ENCODE measurements at places on chromosomes 3 and 15.

- no peak for DNase-seq
Measured at GRCh38 chr15:40332113-40332781, 8.5 kb downstream of the CCDC9B start.

- no peak for DNase-seq
Measured at GRCh38 chr15:26875476-26875850, 8.6 kb downstream of the GABRA5 start.

- no peak for DNase-seq
Measured at GRCh38 chr3:149188494-149188893, 33.1 kb downstream of the CP start.

DNA sequence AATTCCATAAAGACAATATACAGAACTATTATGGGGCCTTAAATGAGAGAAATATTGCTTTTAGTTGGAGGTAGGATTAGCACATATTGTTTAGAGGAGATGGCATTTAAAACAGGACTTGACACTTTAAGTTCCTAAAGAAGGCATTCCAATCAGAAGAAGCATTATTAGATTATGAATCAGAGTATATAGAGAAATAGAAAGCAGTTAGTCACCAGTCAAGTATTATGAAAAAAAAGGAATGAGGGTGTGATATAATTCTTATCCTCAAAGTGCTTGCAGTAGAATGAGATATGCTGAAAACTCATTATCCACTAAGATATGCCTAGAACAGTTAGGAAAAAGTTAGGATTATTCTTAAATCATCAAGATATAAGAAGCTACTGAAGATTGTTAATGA lies 456.2 kb downstream of the ZNF385D start:
- DNase-seq: no peak

- no peak for DNase-seq
Measured at GRCh38 chr3:12782172-12782815, 14.2 kb upstream of the CAND2 start.

GRCh38 chr3:104546301-104546700 lies 820.4 kb upstream of the ALCAM start:
- no peak for DNase-seq

GRCh38 chr15:70220490-70221096 lies 122.9 kb upstream of the TLE3 start:
- DNase-seq: no peak

GRCh38 chr3:48470286-48470685 lies 23.7 kb downstream of the ATRIP start:
- DNase-seq: no peak

DNA sequence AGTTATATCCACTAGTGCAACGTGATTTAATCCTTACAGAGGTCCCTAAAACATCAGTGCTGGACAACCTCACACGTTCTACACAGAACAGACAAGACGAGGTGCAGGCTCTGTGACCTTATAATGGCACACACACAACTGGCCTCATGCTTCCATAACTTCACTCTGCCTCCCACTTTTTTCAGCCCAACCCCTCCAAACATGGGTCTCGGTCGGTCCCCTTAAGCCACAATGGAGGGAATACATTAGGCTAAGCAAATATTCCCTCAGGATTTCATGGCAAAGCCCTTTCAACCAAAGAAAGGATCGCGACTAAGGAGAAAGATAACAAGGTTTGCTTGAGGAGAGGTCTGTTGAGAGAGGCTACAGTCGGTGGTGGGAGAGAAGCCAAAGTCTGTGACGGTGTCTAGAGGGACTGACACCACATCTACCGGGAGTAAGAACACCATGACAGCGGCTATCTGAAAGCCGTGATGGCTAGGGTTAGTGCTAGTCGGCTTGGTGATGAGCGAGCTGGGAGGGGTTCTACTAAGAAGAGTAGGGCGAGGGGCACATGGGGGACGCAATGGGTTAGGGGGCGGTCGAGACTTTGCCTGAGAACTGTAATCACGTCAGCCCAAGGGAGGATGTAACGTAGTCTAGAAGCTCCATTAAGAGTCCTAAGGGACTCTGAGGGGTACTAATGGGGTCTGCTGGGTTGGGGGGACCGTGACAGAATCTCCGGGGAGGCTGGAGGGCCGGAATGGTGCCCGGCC lies 1.0 kb downstream of the MYO9A start:
- DNase-seq: peak; percentile 46

- DNase-seq: no peak
Measured at GRCh38 chr3:28103861-28104260, 137.6 kb upstream of the CMC1 start.

DNA sequence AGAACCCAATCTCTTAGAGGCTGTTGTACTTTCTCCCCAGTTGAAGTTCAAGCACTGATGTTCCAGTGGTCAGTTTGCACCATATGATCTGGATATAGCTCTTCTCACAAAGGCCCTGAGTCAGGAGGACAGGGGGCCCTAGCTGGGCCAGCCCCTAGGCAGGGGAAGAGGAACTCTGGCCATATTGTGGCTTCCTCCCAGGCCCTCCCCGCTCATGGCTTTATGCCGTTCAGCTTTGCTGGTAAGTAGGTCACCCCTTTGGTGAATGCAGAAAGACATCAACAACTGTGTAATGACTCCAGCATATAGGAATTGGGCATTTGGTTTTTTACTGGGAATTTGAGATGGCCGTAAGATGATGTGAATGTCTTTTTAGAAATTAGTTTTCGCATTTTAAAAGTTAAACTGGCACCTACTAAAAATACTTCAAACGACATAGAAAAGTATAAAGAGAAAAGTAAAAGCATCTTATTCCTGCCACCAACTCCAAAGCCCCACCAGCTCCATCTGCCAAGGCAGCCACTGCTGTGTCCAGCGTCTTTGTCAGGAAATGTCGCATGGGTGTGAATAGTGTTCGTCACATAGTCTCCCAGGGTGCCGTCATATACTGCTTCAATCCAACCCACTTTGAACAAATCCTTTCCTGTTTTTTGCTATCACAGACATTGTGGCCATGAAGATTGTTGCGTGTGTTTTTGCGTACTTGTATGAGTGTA lies 25.3 kb downstream of the CCR9 start:
- no peak for DNase-seq

DNA sequence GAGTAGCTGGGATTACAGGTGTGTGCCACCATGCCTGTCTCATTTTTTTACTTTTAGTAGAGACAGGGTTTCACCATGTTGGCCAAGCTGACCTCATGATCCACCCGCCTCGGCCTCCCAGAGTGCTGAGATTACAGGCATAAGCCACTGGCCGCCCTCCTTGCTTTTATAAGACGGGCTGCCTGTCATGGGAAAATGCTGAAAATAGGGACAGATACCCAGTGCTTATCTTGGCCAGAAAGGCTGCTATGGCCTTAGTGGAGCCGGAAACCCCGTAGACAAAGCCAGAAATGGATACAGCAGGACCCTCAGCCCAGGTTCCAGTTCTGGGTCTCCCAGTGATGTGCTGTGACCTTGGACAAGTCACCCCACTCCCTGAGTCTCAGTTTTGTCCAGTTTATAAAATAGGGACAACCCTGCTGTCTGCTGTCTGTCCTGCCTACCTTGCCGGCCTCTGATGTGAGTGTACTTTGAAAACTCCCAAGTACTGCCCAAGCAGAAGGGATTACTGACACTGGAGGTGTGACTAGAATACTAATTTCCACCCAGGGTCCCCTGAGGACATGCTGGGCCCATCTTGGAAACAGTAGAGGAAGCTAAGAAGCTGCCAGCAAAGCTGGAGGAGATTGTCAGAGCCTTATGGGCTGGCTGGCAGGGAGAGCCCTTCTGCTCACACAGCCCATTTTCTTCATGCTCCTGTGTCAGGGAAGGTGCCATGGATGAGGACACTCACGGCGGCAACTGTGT lies 59.6 kb downstream of the BDH1 start:
- no peak for DNase-seq

DNA sequence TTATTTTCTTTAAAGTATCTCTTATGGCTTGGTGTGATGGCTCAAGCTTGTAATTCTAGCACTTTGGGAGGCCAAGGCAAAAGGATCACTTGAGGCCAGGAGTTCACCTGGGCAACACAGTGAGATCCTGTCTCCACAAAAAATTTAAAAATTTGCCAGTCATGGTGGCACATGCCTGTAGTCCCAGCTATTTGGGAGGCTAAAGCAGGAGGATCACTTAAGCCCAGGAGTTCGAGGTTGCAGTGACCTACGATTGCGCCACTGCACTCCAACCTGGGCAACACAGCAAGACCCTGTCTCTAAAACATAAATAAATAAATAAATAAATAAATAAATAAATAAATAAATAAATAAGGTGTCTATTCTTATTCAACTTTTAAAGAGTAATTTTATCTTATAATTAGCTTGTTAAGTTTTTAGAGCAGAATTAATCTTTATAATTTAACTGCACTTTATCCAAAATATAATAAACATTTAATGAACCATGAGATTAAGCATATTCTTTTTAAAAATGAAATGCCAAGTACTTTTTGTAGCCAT lies 48.0 kb downstream of the KPNA1 start:
- no peak for DNase-seq

DNA sequence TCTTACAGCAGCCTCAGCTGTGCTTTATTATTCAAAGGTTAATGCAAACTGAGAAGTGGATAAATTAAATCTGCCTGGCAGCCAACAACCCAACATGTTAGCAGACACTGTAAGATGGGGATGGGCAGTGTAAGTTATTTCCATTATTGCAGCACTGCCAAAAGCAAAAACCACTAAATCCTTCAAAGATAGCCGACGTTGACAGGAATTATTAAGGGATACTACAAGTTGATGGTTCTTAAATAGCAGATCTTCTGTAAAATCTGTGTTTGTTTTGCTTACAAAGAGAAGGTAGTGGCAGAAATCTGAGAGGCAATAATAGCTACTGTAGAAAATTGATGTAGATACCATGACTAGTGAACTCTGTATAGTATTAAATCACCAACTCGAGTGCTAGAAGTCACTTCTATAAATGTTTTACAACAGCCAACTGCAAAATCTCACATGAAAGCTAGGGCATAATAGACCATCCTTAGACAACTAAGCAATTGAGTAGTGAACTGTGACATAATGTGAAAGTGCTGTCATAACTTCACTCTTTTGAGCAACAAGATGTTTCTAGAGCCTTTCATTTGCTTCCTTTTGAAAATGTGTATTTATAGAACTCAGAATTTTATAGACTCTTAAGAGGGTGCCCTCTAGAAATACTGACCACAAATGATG lies 278.6 kb downstream of the UBE2E2 start:
- no peak for DNase-seq

DNA sequence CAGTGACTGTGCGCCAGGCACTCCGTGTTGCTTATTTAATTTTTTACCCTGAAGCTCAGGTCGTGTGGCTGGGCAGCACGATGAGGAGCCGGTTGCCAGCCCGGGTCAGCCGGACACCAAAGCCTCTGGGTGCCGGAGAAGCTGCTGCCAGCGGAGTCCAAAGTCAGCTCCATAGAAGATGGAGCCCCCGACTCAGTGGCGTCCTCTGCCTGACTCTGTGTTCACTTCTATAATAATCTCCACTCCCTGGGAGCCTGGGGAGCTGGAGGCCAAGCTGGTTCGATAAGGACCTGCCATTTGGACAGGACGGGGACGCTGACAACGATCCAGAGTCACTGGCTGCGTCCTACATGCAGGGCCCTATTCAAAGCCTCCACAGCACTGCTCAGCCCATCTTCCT lies 78.6 kb downstream of the VGLL4 start:
- DNase-seq: no peak

GRCh38 chr3:197983076-197983475 lies 23.1 kb downstream of the LMLN start:
- no peak for DNase-seq

GRCh38 chr15:88586401-88587162 lies 34.6 kb upstream of the AEN start:
- no peak for DNase-seq

DNA sequence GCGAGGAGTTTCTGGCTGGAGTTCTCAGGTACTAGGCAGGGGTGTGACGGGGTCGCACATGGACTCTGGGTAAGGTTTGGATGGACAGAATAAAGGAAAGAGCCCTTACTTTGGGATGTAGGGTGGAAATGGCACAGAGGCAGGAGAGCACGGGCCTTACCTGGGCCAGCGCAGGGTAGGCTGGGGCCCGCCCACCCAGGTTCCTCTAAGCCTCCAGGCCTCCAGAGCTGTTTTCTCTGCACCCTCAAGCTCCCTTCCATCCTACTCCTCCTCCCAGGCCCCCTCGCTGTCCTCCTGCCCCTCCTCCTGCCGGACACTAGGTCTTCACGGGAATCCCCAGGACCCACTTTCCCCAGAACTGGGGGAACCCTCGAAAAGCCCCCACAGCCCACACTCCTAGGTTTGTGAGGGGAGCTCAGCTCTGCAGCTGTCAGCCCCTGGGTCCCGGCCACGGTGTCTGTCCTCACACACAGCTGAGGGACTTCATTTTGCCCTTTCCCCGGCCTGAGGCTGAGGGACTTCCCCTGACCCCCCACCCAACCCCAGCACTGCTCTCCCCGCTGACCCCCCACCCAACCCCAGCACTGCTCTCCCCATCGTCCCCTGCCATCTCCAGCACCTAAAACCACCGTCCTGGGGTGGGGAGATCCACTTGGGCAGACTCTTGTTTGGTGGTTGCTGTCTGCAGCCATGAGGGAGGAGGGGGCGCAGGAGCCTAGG lies 53.0 kb upstream of the PCSK6 start:
- peak; percentile 33 for DNase-seq

GRCh38 chr3:191484461-191484860 lies 23.5 kb downstream of the PYDC2 start:
- no peak for DNase-seq

DNA sequence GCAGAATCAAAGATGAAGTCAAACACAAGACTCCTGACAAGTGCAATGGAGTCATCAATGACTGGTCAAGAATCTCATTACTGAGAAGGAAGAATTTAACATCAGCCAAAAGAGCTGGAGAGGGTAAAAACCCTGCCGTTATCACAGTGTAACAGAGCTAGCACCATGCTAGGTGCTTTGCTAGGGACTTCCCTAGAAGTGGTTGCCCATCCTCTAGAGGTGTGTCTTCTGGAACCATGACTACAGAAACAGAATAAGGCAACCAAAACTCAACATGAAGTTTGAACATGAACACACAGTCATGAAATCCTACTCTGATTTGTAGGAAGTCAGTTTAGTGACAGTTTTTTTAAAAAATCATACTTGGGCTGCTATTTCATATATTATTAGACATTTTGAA lies 9.5 kb downstream of the ACAD11 start:
- no peak for DNase-seq

DNA sequence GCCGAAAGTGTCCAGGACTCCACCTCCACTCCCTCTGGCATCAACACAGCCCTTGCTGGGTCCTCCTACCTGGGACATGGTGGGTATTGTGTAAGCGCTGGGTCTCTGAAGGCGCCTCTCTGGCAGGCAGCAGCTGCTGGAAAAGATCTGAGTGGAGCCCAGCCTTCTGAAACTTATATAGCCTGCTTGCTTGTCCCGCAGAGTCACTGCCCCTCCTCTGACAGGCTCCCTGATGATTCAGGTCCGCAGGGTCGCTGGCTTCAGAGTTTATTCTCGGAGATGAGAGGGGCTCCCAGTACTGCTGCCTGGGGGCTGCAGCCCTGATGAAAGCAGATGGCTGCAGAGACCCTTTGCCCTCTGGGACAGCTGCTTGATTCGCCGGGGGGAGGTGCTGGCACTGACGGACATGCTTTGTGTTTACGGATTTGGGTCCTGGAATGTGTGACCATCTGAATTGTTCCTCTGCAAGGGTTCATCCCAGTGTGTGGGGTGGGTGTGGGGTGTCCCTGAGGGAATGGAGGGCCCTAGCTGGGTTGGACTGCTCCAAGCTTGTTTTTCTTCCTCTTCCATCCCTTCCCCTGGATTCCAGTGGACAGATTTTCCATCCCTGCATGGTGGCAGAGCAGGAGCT lies at the start of gene MUSTN1:
Gene MUSTN1, minus strand, starts transcription at position 149 of the 631 bp plus-strand sequence. Its CDS starts 71 bp downstream, at position 78.
- DNase-seq: peak; percentile 66

GRCh38 chr15:73346735-73347312 lies 21.9 kb downstream of the HCN4 start:
- DNase-seq: peak; percentile 74
